Esophagus squamous epithelium (tissue), 5 donors: ENCODE measurements at places on chromosomes 7 and 10.

GRCh38 chr7:134254311-134254710, 62.4 kb downstream of the SLC35B4 start:
- no peak for DNase-seq

GRCh38 chr10:75922435-75922834, 491.0 kb downstream of the LRMDA start:
- DNase-seq: no peak

GRCh38 chr7:4079366-4079765, 602.7 kb upstream of the FOXK1 start:
- no peak for DNase-seq

- DNase-seq: no peak
Observed at GRCh38 chr7:108415821-108416536, 40.3 kb downstream of the NRCAM start.

GRCh38 chr10:71244431-71245419, 32.4 kb downstream of the UNC5B start:
- DNase-seq: no peak

- DNase-seq: no peak
Observed at GRCh38 chr7:136997735-136998134, 129.3 kb downstream of the CHRM2 start.

GRCh38 chr7:41107938-41108448, 594.9 kb downstream of the INHBA start:
- no peak for DNase-seq

DNA sequence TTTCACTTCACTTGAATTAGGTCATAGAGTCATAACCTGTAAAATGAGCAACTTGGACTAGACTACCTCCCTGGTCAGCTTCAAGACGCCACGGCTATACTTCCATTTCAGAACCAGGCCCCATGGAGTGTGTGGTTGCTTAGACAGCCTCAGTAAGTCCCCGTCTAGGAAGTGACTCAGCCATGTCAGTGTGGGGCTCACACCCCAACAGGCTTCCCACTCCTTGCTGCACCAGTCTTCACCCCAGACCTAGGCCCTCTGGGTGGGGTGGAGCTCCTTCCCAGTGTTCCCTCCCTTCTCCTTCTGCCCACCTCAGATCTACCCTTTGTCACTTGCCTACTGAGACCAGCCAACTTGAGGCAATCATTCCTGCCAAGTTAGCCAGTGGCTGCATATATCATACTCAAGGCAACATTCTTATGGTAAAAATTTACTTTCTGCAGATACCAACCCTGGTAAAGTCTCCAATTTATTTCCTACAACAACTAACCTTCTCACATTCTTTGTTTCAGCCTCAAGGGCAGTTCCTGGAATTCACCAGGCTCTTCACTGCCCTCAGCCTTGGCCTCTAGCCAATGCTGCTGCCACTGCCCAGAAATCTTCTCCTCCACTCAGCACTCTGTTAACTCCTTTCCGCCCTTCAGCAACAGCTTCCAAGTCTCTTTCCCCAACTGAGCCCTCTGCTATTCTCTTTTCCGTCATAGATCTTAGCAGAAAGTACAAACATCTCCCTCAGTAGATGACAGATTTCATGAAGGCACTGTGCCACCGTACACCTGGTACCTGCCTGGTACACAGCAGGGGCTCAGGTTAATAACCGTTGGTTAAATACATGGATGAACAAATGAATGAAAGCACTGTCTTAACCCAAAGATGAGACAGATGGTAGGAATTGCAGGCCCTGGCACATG, 31.3 kb upstream of the ZNRF2 start:
- DNase-seq: no peak

DNA sequence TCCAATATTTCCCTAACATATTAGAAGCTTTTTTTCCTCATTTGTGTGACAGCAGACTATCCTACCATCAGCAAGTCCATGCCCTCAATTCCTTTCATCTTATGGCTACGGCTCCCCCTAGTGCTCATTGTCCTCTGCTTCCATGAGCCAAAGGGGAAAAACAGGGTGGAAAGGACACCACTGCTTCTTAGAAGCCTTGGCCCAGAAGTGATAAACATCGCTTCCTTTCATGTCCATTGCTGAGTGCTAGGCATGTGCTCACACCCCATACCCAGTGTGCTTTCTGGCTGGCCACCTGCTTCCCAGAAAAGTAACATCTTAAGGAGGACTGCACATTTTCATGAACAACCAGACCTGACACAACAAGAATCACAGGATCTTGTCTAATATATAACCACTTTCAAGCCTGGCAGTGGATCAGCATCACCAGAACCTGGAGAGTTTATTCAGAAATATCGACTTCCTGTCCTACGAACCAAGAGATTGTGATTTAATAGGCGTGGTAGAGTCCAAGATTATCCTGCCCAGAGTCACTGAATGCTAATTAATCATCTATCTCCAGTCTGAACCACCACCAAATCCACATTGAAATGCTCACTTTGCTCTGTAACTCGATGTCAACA, 650.5 kb upstream of the SORCS1 start:
- DNase-seq: no peak

DNA sequence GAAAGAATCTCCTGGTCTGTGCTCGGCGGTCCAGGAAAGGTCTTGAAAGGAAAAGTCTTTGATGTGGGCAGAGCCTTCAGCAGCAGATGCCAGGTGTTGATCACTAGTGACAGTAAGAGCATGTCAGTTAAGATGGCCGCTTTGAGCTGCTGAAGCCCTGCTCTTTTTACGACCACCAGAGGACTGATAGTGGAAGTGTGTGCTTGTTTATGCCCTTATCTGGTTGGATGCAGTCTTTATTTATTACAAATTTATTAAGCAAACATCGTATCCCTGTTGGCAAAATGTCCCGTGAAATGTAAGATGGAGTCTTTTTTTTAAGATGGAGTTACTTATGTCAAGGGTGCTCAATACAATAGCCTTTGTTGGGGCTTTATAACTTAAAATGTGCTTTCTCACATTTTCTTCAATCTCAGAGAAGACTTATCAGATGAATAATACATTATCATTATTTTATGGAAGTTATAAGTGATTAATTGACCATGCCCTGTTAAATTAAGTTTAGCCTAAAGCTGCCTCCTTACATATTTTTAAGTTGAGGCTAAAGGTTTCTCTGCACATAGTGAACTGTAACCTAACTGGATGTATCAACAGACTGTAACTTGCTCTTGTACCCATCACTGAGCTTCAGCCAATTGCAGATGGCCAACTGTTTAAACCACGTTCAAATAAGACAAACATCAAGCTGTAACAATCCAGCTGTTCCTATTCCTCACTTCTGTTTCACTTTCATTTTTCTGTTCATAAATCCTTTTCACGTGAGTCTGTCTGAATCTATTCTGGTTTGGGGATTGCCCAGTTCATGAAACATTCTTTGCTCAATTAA, 97.4 kb upstream of the PIK3CG start:
- no peak for DNase-seq

GRCh38 chr7:27182861-27183681, 2.0 kb downstream of the HOXA11 start:
- no peak for DNase-seq

DNA sequence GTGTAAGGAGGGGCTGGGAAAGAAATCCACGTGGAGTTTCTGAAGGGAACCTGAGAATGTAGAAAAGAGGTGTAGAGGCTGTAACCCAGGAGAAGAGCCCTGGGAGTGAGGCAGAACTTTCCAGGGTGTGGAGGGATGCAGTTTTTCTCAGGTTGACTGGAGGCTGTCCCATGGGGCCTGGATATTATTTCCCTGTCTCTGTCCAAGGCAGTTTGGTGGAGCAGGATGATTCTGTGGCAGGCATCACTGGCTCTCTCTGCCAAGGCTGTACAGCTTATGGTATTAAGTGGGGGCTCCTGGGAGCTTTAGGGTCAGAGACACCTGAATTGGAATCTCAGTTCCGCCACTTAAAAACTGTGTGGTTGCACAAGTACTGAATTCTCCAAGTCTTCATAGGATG, 81.6 kb downstream of the CHN2 start:
- DNase-seq: no peak

GRCh38 chr10:125146791-125147579, 13.4 kb downstream of the CTBP2 start:
- no peak for DNase-seq

DNA sequence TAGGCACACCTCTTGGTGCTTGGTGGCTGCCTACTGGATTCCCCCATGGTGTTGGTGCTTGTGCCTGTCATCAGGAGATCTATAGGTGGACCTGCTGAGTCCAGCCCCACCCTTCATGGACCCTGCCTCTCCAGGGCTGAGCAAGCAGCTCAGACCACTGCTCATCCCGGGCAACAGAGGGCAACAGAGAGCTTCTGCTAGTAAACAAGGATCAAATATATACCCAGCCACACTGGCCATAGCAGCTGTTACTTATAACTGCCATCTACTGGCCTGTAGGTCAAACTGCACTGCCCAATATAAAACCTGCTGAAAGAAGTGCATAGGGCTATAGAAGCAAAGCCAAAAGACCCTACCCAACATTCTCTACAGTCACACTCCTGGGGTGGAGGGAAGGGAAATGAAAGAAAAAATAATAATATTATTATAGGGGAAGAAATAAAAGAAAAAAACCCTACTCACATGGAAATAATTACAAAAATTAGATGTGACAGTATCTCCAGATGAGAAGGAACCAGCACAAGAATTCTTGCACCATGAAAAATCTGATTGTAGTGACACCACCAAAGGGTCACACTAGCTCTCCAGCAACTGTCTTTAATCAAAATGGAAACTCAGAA, 54.9 kb upstream of the ZNF800 start:
- no peak for DNase-seq
